Germinal center (tissue), 1 donor: ENCODE measurements at places on chromosomes 3 and 15.
A peak's percentile ranks its signal among the peaks of the same experiment; 100 is the strongest.

DNA sequence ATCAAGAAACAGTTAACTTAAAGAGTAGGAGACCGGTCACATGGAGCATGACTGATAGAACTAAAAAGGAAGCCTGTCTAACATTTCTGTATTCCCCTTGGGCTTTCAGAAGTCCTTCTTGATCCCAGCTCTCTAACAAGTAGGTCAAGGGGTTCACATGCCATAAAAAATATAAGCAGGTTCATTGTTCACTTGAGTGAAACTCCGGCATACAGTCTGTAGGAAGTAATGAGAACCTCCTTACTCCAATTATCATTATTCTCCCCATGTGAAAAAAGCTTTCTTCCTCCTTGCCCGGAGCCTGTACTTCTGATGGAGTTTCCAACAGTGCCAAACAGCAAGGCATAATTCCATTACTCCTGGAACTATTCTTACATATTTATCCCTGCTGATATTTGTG, 242.8 kb upstream of the CNTN4 start:
- no peak for DNase-seq

GRCh38 chr3:177934001-177934891, 602.0 kb upstream of the KCNMB2 start:
- DNase-seq, result no peak

- DNase-seq, result no peak
Observed at GRCh38 chr15:43913026-43913780, 86.4 kb downstream of the WDR76 start.

- no peak for DNase-seq
Observed at GRCh38 chr15:71532994-71533393, 277.4 kb upstream of the NR2E3 start.

- DNase-seq, result no peak
Observed at GRCh38 chr3:66536791-66537190, 36.0 kb upstream of the LRIG1 start.

GRCh38 chr3:1501406-1502115, 408.7 kb downstream of the CNTN6 start:
- no peak for DNase-seq

DNA sequence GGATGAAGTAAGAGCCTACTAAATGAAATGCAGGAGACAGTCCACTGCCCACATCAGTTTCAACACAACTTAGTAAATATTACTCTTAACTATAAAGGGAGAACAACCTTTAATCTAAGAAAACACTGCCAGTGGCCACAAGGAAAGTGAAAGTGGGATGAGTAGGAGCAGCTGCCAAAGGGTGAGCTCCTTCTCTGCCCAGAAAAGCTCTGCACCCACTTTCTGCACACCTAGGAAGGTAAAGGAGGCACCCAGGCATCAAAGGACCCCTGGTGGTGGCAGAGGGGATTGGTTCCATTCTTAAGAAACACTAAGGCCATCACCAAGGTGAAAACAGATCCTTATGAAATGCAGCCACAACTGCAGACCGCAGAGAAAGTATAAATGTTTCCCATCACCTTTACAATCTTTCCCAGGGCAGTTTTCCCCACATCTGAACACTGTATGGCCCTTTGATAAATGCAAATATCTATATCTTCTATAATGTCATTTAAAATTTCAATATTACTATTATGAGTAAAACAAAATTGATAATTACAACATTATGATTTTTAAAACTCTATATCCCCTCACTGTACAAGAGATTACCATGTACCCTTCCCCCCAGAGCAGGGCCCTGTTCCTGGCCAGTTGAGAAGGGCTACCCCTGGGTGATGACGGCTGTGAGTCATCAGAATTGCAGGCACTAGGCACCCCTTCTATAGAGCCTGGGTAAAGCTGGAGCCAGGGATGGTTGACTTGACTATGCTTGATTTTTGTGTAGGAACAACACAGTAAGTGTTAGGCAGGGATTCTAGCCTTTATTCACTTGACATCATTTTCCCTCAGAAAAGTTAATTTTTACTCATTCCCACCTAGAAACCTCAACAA, 92.0 kb downstream of the SNRK start:
- DNase-seq, result peak; percentile 70

GRCh38 chr3:5002174-5002870, 23.1 kb downstream of the BHLHE40 start:
- DNase-seq, result no peak

- DNase-seq, result no peak
Observed at GRCh38 chr3:155847993-155848392, 6.2 kb downstream of the SLC33A1 start.

GRCh38 chr3:143831994-143832393, 16.3 kb downstream of the SLC9A9 start:
- DNase-seq, result no peak

- no peak for DNase-seq
Observed at GRCh38 chr15:74172701-74173379, 670 bp upstream of the ISLR start.

- DNase-seq, result no peak
Observed at GRCh38 chr3:24154013-24154695, 209.1 kb downstream of the NR1D2 start.

DNA sequence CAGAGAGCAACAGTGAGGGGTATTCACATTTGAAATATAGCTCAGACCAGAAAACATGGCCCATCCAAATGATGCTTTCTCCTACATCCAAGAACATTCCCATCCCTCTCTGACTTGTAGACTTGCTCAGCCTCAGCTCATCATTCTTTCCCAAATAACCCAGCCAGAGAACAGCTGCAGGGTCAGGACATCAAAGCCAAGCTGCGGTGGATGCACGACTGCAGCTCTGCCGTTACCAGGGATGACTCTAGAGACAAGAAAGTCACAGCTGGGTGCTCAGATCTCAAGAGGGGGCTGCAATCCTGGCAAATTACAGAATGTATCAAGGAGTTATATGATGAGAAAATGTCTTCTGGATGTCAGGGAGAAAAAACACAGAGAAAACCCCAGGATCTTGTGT, 944.3 kb downstream of the NTRK3 start:
- no peak for DNase-seq

DNA sequence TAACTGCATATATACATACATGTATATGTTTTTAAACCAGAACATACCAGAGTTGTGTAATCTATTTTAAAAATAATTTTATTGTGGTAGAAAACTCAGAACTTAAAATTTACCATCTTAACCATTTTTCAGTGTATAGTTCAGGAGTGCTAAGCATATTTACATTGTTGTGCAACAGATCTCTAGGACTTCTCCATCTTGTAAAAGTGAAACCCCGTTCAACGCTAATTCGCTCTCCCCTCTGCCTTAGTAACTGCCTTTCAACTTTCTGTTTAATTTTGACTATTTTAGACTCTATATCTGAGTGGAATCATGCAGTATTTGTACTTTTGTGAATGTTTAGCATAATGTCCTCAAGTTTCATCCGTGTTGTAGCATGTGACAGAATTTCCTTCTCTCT, 51.8 kb upstream of the SSR3 start:
- no peak for DNase-seq

- no peak for DNase-seq
Observed at GRCh38 chr3:146715170-146715569, 110.0 kb upstream of the PLSCR5 start.

DNA sequence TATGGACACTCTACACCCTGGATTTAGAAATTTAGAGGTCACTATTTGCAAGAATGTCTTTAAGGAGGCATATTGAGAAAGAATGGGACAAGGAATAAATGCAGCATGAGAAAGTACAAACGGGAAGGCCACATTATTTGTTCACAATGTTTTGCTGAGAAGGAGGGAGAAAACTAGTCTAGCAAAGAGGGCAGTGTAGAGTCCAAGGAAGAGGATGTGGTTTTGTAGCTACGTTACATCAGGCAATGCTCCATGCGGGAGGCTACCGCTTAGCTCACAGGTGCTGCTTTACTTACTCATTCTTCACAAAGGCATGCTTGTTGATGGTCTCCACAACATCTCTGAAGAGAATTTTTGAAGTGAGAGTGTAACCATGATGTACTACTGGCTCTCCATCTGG, 191.1 kb downstream of the PLCH1 start:
- DNase-seq, result no peak

DNA sequence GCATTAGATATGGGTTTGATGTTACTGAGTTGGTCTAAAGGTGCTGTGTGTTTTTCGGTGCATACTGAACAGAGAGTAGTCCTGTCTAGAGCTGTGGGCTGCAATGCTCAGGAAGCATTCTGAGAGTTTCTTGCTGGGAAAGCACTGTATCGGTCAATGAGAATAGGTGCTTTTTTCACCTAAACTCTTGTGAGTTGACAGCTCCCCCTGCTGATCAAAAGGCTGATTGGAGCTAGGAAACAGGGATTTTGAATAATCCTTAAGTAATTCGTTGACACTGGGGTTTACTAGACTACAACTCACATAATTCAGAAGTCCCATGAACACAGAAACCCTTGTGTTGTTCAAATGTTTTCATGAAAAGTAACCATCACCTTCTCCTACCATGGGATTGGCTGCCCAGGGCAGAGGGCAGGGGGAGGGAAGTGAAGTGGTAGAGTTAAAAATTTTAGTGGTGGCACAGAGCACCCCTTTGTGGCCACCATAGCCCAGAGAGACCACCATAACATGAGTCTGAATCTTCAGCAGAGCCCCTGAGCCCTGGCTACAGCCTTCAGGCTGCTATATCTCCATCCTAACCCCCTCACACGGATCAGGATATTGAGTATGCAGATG, 13.0 kb upstream of the MANF start:
- DNase-seq, result peak; percentile 46

DNA sequence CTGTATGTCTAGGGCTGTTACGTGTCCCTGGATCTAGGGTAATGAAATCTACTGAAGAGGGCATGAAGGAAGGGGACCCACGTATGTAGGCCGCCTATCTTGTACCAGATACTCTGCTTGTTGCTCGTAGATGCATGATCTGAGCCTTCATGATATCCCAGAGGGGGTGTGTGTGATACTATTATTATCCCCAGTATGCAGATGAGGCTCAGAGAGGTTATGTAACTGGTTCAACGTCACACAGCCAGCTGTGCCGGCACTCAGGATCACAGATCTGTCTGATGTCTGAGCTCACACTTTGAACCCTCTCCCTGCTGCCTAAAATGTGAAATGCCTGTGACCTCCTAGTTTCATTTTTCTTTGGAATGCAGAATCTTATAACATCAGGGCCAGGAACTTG, 36.2 kb upstream of the SEC13 start:
- no peak for DNase-seq

DNA sequence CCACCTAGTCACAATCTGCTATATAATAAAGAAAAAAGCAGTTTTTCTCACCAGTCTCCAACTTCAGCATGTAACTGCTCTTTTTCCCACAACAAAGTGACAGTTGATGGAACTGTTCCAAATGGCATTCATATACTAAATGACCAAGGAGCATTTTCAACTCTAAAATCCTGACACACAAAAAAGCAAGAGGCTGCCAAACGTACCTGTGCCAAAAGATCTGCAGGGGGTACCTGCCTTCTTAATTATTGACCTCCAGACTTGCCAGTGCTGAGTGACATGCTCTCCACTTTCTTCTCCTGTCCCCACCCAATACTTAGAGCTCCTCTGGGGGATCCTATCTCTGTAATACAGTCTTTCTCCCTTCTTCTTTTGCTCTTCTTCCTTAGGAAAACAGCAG, 18.0 kb downstream of the ZBED2 start:
- no peak for DNase-seq

- DNase-seq, result no peak
Observed at GRCh38 chr3:24674261-24674660, 179.6 kb upstream of the THRB start.

DNA sequence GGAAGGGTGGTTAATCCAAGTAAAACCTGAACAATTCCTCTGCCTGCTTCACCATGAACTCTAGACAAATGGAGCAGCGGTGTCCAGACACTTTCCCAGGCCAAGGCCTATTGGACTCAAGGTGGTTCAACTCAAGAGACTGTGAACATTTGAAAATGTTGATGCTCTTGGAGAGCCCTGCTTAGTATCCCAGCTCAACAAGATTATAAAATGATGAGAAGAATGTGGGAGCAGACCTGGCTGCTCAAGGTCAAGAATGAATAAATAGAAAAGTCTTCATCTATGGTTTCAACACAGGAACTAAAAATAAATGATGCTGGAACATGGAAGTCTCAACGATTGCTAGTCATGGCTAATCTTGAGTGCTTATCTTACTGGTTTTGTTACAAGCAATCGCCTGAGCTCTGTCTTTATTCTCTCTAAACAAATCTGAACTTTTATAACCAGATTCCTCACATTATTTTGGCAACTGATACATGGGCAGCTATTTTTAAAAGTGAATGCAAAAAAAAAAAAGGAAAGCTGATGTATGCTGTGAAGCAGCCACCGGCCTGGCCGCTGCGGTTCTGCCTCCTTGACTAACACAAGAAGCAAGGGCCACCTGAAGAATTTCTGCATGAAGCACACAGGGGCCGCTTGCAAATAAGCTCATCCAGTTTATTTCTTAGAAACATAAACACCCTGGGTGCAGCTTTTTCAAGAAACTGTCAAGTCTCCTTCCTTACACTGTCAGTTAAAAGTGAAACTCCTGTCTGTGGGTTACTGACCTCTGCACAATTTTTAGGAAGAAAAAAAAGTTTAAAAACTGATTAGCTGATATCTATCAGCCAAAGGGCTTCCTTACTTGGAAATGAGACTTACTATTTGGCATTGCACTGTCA, 120.1 kb upstream of the ARHGEF3 start:
- no peak for DNase-seq

GRCh38 chr3:64796607-64797399, 109.0 kb upstream of the ADAMTS9 start:
- DNase-seq, result no peak

GRCh38 chr3:59235634-59236012, 185.8 kb upstream of the CFAP20DC start:
- no peak for DNase-seq
